Natural killer cell (primary cell): ENCODE measurements at places on chromosomes 5 and 9.
A peak's percentile ranks its signal among the peaks of the same experiment; 100 is the strongest.

DNA sequence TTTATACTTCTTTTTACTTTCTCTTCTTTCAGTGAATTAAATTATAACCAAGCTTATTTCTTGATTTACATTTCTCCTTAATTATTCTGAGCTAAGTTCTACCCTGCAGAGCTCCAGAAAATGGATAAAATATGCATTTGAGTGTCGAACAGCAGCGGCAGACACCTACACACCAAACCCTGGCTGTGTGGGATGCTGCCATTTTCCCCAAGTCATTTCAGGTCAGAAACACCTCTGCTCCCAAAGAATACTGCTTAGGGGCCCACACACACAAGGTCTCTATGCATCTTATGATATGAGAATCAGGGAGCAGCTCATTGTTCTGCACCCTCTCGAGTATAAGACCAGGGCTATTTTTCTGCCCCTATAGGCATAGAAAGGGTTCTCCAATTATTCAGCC lies 122.3 kb downstream of the CMYA5 start:
- DNase-seq = no peak

DNA sequence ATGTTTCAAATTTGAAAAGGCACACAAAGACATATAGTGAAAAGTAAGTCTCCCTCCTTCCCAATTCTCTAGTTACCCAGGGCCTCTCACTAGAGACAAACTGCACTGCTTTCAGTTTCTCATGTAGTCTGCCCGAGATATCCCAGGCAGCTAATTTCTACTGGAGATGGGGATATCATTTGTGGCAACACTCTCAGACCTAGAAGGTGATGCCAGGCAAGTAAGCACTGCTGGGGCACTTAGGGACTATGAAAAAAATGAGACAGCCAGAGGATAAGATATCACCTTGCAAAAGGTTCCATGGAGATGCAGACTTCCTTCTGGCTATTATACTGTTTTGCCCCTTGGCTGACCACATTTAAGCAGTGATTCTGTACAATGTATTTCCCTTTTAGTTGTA lies 12.6 kb downstream of the SIL1 start:
- no peak for DNase-seq

- no peak for DNase-seq
Measured at GRCh38 chr9:109421026-109421970, 76.8 kb downstream of the PTPN3 start.

- DNase-seq = no peak
Measured at GRCh38 chr5:176166427-176166826, 71.8 kb upstream of the SIMC1 start.

DNA sequence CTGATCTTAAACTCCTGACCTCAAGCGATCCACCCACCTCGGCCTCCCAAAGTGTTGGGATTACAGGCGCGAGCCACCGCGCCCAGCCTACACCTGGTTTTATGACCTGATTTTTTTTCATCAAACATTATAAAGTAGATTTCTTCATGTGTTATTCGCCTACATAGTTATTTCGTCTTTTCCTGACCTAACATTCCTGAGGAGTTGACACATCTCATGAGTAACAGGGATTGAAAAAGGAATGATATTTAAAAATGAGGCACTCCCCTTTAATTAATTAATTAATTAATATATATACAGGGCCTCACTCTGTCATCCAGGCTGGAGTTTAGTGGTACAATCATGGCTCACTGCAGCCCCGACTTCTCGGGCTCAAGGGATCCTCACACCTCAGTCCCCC lies 20.2 kb upstream of the MTMR12 start:
- DNase-seq = no peak

GRCh38 chr5:124660229-124661093 lies 86.0 kb downstream of the ZNF608 start:
- DNase-seq = no peak

DNA sequence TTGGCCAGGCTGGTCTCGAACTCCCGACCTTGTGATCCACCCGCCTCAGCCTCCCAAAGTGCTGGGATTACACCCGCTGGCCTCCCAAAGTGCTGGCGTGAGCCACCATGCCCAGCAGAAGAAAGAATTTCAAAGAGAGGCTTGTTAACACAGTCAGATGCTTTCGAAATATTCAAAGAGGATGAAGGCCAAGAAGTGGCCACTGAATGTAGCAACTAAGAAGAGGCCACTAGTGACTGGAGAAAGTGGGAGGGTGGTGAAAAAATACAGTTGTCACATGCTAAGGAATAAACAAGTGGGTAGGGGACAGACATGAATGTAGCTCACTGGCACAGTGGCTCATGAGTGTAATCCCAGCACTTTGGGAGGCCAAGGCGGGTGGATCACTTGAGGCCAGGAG lies 13.0 kb upstream of the TPM2 start:
- DNase-seq = no peak

DNA sequence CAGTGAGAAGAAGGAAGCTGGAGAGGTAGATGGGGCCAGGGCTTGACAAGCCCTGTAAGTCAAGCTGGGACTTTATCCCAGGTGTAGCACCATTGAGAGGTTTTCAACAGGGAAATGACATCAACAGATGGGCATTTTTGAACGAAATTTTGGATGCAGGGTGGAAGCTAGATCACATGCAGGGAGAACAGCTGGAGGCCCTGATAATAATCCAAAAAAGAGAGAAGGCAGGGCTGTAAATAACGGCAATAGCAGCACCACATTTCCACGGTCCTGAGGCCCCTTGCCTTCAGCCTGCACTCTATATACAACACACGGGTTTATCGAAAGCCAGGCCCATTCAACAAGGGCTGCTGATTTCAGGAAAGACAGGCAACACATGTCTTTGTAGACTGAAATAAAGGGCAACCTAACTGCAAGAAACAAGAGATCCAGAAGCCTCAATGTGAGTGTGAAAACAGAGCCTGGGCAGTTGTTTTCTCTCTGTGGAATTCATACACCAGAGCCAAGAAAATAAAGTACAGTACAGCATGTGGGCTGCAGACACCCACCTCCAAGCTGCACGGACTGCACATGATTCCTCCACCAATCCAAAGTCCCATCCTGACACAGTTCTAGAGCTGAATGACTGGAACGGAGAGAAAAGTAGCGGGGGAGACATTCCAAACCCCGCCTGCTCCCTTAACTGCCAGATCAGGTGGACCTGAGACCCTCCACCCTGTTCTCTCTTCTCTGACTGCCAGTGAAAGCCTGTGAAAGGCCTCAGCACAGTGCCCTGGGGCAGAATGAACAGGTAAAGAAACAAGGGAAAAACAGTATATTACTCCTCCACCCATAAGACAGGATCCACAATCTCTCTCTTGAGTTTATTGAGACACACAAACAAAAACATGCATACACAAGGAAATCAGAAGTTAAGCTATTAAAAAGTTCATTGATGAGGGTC lies 36.3 kb downstream of the KLHL3 start:
- DNase-seq = no peak

DNA sequence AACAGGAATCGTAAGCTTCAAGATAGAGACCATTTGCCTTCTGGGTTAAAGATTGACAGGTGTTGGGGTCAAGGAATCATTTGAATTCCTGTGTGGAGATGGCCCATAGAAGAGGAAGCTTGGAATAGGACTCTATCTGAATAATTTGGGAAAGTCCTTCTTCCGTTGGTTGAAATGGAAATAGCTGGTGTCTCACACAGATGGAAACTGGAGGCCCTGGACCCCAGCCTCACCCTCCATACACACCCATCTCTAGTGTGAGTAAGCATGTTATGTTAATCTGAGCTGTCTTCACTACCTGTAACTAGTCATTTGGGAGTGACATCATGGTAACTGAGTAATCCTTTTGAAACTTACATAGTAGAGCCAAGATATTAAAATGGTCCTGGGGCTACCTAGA lies 184.4 kb downstream of the CD180 start:
- no peak for DNase-seq

- no peak for DNase-seq
Measured at GRCh38 chr5:105924366-105924765, 1746.4 kb downstream of the EFNA5 start.

DNA sequence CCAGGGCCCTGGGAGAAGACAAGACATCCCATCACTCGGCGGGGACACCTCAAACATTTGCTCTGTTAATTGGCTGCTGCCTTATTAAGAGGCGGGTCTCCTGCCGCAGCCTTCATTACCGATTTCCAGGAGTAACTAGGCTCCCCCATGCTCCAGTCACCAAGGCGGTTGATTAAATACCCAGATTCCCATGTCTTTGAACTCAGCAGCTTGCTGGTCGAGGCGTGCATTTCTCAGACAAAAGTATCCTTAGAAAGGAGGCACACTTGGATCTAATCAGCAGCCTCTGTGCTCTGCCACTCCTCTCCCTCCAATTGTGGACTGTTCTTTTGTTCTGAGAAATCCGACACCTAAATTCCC lies 228.8 kb downstream of the FSTL4 start:
- no peak for DNase-seq

DNA sequence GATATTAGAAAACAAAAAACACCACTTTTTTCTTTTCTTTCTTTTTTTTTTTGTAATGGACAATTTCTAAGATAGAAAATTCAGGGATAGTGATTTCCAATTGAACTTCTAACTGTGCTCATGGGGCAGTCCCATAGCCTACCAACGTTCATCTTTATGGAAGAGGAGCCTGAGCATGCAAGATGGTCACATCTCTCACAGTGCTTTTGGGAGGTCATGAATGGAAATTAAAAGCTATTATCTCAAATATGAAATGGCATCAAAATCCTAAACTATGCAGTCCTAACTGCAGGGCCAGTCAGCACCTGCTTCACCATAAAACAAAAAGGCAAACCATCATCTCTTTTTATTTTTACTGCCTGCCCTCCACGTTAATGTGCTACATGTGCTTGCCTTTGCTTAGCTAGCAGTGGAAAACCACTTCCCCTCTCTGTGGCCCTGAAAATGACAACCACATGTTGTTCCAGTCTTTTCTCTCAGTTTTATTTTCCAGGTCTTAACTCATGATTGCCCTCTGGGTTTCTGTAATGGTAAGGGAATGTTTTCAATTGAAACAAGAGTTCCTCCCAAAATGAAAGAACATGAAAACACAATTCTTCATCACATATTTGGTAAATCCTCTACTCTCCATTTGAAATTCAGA lies 16.7 kb downstream of the IFNB1 start:
- peak; percentile 11 for DNase-seq

DNA sequence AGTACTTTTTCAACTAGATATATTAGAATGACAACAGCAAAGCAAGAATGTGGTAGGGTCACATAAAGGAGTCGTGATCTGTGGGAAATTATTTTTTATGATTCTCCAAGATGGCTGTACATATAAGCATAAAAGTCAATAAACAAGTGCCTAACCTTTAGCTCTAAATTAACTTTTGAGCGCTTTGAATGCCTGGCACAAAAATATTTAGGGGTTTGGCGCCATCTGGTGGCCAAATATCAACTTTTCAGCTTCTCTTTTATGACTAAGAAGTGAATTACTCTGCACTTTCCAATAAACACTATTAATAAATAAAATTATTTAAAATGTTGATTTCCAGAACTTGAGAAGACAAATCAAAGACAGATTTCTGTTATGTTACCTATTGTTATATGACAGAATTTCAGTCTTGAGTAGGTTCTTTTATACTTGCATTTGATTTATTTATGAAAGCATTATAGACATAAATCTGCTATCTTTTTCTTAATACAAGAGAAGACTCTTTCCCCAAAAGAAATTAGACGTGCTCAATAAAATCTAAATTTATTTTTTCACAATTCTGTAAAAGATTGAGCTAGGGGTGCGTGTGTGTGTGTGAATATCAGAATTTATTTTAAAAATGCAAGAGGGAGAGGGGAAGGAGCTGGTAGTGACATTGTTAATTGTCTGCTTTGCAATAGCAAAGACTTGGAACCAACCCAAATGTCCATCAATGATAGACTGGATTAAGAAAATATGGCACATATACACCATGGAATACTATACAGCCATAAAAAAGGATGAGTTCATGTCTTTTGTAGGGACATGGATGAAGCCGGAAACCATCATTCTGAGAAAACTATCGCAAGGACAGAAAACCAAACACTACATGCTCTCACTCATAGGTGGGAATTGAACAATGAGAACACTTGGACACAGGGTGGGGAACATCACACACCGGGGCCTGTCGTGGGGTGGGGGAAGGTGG lies 36.7 kb upstream of the ARRDC3 start:
- DNase-seq = peak; percentile 86

GRCh38 chr5:23014825-23015224 lies 161.7 kb upstream of the CDH12 start:
- DNase-seq = no peak

DNA sequence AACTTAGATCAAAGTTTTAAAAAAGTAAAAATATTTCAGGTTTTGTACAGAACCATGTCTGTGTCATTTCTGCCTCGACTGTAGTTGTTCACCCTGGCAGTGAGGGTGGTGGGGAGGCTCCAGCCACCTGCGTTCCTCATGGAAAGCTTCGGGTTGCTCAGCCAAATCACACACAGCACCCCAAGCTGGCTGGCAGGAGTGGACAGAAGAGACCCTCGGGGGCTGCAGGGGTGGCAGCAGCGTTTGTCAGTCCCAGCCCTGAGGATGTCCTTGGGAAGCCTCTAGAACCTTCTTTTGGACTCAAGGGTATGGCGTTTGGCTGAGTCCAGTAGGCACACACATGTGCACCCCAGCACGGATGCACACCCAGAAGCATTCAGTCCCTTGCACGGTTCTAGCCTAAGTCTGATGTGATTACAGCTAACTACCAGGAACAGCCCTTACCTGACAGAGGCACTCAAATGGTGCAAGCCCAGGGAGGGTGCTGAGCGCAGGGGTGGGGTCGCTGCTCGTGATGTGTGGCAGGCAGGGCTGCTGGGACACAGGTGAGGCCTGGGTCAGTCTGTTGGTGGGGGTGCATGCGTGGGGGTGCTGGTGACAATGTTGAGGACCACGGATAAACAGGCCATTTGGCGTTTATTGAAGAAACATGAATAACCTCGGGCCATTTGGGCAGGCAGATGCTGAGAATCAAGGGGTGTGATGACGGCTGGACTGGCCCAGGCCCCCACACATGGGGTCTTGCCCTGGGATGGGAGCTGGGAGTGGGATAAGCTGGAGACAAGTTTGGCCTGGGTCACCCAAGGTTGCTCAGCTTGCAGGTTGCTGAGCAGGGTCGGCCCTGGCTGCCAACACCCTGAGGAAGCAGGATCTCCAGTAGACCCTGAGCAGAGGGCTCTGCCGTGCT lies 103.4 kb downstream of the PHF2 start:
- DNase-seq = no peak

- DNase-seq = no peak
Measured at GRCh38 chr9:123033352-123033751, at the start of gene GPR21. TSS of gene GPR21 (plus strand) at chr9:123033667. CDS start at chr9:123034567, 900 bp downstream.

DNA sequence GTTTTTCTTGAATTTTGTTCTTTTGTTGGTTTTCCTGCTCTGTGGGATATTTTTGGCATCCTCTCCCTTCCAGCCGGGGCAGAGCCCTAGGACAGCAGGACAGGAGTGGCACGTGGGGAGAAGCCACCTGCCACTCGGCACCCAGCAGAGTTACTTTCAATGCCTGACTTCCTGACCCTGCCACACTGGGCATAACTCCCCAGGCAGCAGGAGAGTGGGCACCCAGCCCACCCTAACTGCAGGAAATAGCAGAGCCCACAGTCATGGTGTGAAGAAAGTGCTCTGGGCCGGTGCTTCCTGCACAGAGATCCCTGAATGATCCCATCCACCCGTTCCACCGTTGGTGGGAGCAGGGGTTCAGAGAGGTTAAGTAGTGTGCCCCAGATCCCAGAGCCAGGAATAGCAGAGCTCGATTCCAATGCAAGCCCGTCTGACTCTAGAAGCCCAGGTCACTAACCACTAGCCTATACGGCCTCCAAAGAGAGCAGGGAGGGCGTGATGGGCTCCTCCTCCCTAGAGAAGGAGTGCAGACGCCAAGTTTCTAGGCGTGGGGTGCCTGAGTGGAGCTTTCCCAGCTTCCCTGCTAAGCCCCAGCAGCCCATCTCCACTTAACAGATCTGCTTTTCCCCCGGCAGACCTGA lies 8.1 kb upstream of the NUP214 start:
- no peak for DNase-seq
